ENCODE measurements at places on chromosomes 7 and 10.
A peak's percentile ranks its signal among the peaks of the same experiment; 100 is the strongest.

DNA sequence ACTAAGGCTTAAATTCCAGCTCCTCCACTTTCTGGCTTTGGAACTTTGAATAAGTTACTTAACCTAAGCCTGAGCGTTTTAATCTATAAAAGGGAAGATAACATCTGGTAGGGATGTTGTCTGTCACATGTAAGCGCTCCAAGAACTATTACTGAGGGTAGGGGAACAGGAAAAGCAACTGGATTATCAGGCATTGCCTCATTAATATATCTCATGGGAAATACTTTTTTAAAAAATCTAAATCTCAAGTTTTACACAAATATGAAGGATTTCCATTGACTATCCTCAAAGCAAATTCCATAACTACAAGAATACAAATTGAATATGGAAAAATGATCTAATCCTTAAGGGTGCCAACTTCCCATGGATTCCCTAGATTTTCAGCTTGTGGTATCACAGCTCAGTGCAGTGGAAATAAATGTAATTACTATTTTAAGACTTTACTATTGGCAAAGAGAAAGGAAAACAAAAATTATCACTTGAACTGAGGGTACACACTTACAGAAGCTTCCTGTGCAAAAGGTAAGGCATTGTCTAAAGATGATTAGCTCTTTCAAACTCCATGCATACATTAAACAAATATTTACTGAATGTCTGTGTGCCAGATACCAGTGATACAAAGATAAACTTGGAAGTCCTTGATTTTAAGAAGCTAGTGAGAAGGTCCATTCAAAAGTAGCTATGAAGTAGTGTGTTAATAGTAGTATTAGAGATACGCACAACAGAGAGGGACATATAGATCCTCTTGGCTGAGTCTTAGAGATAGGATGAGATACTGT, 38.4 kb downstream of the NT5C2 start:
- DNase-seq = peak; percentile 90

DNA sequence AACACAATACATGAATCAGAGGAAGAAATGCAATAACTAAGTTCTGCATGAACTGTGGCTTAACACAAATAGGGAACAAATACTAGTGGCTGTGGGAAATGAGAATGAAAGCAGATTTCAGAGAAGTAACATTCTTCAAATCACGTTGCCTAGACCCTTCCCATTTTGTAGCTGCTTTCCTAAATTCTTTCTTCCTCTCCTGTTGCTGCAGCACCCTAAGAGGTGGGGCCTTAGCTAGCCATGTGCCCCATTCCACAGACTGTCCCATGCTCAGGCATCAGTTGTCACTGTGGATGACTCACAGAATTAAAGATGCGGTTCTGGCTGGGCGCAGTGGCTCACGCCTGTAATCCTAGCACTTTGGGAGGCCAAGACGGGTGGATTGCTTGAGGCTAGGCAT, 704.7 kb upstream of the C7orf33 start:
- DNase-seq = peak; percentile 12

DNA sequence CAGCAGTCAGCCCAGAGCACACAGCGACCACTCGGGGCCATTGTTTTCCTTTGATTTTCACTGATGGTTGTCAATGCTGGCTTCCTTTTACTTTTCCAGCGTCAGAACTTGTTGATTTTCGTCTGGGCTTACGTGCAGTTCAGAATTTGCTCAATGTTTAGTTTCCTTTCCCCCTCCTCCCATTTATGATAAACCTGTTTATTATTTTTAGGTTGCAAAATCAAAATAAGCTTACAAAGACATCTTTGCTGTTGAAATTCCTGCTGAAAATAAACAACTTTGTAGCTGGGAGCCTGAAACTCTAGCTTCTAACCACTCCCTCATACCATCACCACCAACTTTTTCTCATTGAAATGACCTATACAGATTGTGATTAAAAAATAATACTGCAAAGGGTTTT, 83.1 kb upstream of the LYZL1 start:
- DNase-seq = no peak

DNA sequence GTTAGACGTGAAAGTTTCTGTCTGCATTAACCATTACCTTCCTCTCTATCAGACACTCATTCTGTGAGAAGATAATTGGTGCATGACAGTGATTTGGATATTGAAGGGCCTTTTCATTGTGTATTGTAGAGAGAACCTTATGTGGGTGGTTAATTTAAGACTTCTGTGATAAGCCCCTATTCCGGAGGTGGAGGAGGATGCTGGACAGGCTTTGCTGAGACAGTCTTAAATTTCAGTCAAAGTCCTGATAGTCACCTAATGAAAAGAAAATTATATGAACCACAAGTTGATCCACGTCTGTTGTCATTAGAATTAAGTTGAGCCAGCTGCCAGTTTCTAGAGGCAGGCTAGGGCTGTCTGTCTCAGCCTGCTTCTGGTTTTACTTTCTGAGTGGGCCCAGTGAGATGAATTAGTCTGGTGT, 62.9 kb downstream of the CELF2 start:
- DNase-seq = no peak

DNA sequence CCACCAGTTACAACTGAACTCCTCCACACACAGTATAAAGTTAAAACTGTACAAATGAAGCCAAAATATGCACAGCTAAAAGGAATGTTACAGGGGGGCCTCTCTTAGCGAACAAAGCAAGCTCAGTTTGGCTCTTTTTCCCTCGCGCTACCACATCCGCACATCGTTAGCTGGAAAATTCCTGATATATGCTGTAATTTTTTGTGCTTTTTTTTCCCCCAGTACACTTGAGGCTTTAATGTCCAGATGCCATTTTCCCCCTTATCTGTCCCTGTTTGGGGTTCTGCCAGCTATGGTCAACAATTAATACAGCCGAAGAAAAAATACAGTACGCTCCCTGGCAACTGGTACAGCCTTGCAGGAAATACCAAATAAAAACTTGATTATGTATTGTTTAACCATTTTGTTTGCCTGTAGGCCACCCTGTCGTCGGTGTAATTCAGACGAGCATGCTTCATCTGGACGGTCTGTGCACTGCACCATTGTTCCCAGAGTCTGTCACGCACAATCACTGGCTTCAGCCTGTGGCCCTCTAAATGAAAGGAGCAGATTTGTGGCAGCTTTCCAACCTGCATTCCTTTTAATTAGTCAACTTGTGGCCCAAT, 108.1 kb upstream of the FAM133B start:
- peak; percentile 95 for DNase-seq

GRCh38 chr10:90621577-90621976, 236.3 kb downstream of the HTR7 start:
- peak; percentile 15 for DNase-seq

- no peak for DNase-seq
Observed at GRCh38 chr10:91352760-91353159, 57.4 kb upstream of the HECTD2 start.

DNA sequence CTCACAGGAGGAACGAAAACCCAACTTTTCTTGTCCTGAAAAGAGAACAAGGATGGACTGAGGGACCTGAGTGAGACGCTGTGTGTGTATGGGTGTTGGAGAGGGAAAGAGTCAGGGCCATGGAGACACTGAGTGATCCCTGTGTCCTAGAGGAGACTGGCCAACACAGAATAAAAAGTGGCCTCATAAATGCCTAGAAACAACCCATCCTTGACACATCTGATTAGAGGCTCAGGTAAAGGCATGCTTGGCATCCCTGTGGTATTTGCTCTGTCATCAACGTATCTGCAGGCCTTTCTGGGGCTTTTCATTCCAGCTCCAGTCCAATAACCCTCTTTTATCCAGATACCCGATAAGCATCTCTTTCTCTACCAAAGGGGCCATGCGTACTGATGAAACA, 86.3 kb downstream of the FGFR2 start:
- no peak for DNase-seq

GRCh38 chr7:29848941-29849340, 42.6 kb downstream of the WIPF3 start:
- DNase-seq = no peak

DNA sequence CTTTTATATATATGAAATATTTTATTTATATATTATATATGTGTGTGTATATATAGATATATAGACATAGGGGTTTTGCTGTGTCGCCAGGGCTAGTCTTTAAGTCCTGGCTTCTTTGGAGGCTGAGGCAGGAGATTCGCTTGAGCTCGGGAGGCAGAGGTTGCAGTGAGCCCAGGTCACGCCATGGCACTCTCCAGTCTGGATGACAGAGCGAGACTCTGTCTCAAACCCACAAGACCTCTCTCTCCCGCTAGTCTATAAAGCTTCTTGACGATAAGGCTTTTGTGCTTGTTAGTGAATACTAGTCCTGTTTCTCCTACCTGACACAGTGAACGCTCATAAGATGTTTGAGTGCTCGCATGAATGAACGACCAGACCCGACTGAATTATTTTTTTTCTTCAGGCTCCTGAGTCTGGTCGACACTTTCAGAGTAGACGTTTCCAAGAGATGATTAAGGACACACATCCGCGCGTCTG, 577 bp upstream of the DDX21 start:
- DNase-seq = no peak

GRCh38 chr10:6408799-6409198, 171.3 kb downstream of the PRKCQ start:
- DNase-seq = no peak

DNA sequence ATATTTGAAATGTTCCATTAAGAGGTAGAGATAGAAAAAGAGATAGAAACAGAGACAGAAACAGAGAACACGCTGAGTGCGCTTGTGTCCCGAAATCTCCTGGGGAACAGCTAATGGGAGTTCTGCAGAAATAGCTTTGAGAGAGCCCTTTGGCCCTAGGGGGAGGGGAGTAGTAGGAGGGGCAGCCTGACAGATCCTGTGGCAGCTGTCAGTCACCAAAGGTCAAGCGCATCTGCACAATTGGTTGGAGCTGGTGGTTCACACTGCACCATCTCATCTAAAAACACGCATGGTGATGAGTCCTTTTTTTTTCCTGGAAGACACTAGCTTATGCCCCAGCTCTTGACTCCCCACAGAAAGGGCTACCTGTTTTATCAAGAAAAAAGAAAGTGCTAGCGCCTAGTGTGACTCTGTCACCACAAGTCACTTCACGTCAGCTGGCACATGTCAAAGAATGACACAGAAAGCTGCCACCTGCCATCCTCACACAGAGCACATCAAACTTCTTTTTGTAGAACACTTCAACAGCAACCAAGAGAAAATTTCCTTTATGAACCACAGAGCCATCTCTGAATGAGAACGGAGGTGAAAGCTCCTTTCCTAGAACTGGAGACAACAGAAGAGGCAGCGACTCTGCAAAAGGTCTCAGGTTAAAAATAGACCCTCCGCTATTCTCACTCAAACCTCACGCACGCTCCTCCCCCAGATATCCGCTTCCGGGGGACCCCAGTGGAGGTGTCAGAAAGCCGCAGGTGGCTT, 125.7 kb downstream of the GFRA1 start:
- DNase-seq = no peak

GRCh38 chr7:144653449-144653848, 182.4 kb downstream of the TPK1 start:
- DNase-seq = no peak

- DNase-seq = no peak
Observed at GRCh38 chr7:33661430-33662160, 243.7 kb upstream of the BMPER start.

DNA sequence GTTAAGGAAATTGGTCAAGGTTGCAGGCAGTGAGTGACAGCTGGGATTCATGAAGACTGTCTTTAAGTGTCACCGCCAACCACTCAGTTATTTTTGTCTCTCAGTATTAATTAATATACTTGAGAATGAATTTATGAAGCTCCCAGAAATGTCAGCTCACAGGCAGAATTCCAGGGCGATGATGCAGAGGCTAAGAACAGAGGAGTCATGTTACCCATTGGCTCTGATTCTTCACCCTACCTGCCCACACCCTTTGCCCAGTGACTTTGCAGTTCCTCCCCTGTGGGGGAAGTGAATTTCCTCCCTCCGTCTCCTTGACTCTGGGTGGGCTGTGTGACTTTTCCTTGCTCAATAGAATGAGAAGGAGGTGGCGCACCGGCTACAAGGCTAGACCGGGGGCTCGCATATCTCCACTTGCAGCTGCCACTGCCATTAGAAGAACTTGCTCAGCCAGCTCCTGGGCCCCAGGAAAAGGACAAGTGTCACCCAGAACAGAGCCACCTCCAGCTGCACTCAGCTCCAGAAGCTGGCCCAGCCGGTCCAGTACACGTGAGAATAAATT, 157.1 kb upstream of the PRKCQ start:
- peak; percentile 54 for DNase-seq

GRCh38 chr10:48759113-48759901, 74.6 kb downstream of the WDFY4 start:
- DNase-seq = no peak

DNA sequence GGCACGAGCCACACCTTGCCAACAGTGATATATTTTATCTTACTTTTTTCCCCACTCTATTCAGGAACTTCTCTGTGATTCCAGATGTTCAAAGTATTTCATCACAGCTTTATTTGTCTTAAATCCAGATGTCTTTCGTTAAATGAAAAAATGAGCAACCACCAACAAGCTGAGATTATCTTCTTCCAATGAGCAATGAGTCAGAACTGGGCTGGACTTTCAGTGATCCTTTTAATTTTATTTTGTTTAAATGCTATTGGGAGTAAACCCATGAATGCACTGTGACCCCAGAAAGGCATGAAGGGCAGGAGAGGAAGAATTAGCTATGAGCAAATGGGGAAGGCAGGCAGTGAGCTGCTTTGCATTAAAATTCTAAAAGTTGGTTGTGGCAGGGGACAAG, 77.6 kb upstream of the IMMP2L start:
- peak; percentile 91 for DNase-seq

DNA sequence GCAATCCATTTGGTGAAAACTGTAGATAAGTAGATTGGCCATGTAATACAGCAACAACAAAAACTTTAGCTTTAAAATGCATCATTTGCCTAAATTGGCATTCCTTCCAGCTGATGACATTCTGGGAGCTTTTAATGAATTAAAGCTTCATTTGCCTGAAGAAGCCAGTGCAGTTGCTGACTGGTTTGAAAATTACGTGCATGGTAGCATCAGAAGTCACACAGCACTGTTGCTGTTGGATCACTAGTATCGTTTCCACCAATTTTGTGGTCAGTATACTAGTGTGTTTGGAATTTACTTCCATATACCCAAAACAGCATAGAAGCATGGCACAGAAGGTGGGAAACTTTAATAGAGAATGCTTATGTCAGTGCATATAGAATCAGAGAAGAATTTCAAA, 194.9 kb downstream of the ETV1 start:
- no peak for DNase-seq

DNA sequence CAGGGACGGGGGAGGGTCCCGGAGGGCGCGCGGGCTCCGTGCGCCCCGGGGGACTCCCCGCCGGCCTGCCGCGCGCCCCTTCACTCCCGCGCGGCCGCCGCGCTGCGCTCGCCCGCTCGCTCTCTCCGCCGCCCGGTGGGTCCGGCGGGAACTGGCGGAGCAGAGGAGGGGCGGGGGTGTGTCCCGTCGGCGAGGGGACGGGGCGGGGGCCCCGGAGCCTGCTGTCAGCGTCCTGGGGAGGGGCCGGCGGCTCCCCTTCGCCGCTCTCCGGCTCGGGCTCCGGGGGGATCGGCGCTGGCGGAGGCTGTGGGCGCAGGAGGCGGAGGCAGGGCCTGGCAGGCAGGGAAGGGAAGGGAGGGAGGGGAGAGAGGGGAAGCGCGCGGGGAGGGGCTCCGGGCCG, at the start of gene SH3PXD2A:
TSS of gene SH3PXD2A (minus strand) at position 153 of the 400 bp plus-strand sequence. CDS start 310 bp downstream, outside the sequence.
- peak; percentile 79 for DNase-seq

Data from muscle of leg (tissue), 16 donors.